Colonic mucosa (tissue), 4 donors: ENCODE measurements at places on chromosomes 1 and 21. TPM values are rescaled to one million over a fixed set of nuclear protein-coding genes. Genes with fewer than 3 reads are reported as not detected.

Gene ZNF683
- 0.47 TPM for total RNA-seq

Gene PALMD
- total RNA-seq, result 1.4 TPM

Gene FLG2
- total RNA-seq, result not detected

Gene ILDR2
- 0.62 TPM for total RNA-seq

Gene HRNR
- not detected for total RNA-seq

Gene PSMB4
- total RNA-seq, result 273 TPM

Gene KANK4
- total RNA-seq, result 1.7 TPM

Gene APOBEC4
- total RNA-seq, result not detected

Gene FCGR1A
- total RNA-seq, result 2.7 TPM

Gene SLC16A4
- total RNA-seq, result 0.79 TPM

Gene PTGS2
- 0.57 TPM for total RNA-seq

Gene MAP3K21
- total RNA-seq, result 20.5 TPM

GRCh38 chr1:67945733-67946374 is 104.6 kb downstream of the DIRAS3 start:
- no peak for DNase-seq

DNA sequence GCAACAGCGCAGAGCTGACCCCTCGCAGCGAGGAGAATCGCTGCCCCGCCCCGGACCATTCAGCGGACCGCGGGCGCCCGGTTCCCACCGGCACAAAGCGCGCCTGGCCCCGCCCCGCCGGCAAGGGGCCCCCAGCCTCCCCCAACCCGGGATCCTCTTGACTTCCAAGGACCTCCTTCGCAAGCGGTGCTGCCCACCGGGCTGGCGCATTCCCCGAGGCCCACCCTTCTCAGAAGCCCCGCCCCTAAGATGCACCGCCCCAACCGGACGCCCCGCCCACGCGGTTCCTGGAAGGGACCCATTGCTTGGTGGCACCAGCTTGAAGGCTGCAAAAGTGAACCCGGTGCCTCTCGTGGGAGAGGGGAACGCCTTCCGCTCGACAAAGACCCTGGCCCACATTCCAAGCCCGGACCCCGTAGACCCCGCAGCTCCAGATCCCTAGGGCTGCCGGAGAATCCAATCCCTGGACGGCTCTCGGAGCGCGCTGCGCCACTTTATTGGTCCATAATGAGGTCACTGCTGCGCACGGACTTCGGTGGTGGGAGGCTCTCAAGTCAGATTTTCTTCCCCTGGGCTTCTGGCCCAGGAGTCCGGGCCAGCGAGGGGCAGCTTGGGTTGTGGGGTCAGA is 2.0 kb downstream of the HES3 start:
- DNase-seq, result peak; percentile 74

GRCh38 chr1:205610036-205610435 is 21.8 kb downstream of the ELK4 start:
- DNase-seq, result no peak

DNA sequence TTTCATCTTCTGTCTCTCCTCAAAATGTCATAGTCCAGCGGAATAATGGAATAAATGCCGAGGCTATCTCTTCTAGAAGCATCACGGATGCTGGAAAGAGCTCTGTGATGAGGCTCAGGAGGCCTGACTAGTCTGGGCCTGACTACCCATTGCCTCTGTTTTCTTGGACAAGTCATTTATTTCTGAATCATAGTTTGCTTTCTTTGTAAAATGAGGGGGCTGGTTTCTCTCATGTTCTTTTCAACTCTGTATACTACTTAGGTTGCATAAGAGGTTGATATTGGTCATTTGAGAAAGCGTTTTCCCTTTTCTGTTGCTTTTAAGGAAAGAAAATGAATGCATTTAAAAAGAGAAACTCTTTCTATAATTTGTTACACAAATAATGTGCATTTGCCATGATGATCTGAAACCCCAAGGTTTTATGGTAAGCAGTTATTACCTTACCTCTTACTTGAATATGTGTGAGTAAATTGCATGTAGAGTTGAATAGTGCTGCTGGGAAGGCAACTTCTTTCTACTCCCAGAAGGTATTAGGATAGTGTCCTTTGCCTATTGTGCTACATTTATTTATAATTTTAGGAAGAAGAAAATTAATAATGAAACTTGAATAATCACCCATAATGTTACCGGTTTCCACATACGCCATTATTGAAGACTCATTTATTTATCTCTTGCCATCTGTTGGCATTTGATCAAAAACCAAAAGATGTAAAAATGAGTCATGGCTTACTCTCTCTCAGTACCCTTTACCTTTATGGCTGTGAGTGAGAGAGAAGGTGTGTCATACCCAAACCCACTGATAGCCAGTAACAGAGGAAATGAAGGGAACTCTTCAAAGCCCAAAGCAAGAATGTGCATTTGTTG is 179.1 kb downstream of the FASLG start:
- no peak for DNase-seq

DNA sequence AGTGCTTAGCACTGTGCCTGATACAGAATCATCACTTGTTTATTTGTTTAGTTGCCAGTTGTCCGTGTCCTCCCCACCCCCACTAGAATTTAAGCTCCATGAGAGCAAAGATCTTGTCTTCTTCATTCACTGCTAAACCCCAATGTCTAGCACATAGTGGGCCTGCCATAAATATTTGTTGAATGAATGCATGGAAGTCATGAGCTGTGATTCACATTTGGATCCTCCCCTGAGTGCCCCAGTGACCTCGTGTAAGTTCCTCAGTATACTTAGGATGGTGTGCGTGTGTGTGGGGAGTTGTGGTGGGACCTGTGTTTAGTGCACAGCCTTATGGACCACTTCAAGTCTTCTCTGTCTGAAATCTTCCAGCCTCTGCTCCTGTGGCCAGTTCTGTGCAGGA is 23.1 kb downstream of the IER5 start:
- no peak for DNase-seq

GRCh38 chr1:40386359-40386723 is 12.8 kb downstream of the SMAP2 start:
- DNase-seq, result no peak

DNA sequence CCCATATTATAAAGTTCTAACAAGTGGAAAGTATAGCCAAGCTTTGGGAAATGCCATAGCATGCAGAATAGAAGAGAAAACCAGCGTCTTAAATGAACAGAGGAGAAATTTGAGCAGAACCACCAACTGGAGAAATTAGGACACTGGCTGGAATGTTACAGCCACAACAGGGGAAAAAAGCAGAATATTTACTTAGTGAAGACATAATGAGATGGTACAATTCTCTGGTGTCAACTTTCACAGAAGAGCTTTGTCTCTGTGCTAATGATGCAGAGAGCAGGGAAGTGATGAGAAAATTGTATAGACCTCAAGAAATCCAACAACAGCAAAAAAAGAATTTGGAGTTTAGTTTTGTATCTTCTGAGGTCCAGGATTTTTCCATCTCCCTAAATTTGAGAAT is 249.7 kb downstream of the KIF26B start:
- no peak for DNase-seq

DNA sequence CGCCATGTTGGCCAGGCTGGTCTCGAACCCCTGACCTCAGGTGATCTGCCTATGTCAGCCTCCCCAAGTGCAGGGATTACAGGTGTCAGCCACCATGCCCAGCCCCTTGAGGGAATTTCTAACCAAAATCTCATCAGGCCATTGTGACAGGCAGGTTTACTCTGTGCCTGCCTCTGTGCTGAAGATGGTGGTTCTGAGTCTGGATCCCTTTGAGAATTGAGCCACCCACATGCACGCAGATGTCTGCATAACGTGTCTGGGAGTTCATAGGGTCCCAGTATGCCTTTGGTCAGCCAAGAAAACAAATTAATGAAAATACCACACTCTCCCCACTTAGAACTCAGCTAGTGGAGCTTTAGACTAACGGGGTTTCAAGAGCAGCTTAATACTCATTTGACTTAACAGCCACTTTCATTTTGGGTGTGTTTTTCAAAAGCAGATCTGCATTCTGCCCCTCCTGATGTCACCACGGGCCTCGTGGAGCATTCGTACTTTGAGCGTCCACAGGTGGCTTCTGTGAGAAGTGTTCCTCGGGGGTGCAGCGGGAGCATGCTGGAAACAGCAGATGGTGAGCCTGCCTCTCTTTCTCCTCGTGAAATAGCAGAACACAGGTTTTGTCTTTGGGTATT is 45.3 kb downstream of the DIP2A start:
- no peak for DNase-seq

DNA sequence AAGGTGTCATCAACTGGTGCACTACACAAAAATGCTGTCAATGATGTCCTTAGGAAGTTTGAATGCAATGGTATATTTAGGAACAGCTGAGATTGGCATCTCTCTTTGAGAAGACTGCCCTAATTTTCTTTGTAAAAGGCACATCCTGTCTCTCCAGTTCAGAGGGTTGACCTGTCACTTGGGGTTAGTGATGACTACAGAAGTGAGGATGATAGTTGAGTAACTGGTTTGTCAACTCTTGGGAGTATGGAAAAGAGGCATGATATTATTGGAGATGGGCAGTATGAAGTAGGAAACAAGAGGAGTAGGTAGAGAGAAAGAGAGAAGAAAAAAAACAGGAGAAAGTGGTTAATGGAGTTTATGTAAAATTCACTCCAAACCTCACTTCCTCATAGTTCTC is 40.4 kb upstream of the PIGC start:
- no peak for DNase-seq

DNA sequence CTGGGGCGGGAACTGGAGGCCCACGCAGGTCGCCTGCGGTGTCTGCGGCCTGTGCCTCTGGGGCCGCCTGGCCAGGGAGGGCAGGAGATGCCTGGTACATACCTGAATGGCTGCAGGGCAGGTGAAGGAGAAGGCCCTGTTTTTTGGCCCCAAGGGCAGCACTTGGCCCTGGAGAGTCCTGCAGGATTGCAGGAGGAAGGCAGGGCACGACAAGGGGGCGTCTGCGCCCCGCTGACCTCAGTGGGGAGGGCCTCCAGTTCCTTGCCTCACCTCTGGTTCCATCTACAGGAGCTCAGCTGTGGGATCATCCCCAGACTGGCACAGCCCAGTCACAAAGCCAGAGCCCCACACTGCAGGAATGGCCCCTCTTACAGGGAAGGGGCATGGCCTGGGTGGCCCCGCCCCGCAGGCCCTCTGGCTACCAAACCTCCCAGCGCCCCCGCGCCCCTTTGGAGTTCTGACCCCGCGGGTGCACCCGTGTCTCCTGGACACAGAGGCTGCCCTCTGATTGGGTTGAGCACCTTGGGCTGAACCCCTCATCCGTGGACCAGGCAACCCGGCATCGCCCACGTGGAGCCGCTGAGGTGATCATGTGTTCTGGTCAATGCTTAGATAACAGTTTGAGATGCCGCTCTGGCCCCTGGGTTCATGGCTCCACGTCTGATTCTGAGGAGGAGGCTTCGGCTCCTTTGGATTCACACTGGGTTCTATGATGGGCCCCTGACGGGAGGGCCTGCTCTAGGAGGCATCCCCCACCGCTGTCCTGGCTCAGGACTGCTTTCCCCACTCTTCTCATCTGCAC is 1.3 kb upstream of the PEX10 start:
- DNase-seq, result peak; percentile 49

GRCh38 chr1:29352719-29353420 is 116.5 kb downstream of the PTPRU start:
- DNase-seq, result no peak

- DNase-seq, result no peak
Measured at GRCh38 chr1:24968941-24969585, 39.0 kb upstream of the RUNX3 start.

GRCh38 chr21:32279377-32279680 is 480 bp upstream of the MIS18A start:
- no peak for DNase-seq

DNA sequence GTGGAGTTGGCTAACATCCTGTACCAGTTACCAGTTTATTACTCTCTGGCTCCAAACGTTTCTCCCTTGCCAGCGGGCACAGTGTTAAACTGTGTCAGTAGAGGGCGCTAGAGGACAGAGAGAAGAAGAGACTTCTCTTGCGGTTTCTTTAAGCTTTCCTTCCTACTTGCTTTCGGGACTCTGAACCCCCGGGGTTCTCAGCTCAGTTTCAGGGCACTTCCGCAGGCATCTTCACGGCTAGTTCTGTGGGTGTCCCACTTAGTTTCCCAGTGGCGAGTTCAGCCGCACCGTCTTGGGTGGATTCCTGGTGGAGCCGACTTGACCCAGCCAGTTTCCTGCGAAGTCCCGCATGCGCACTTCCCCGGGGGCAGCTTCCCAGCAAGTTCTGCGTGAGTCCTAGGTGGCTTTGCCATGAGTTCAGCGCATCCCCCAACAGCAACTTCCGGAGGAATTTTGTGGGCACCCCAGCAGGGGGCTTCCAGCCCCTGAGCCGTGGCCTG is 37.9 kb upstream of the BTG2 start:
- peak; percentile 92 for DNase-seq

DNA sequence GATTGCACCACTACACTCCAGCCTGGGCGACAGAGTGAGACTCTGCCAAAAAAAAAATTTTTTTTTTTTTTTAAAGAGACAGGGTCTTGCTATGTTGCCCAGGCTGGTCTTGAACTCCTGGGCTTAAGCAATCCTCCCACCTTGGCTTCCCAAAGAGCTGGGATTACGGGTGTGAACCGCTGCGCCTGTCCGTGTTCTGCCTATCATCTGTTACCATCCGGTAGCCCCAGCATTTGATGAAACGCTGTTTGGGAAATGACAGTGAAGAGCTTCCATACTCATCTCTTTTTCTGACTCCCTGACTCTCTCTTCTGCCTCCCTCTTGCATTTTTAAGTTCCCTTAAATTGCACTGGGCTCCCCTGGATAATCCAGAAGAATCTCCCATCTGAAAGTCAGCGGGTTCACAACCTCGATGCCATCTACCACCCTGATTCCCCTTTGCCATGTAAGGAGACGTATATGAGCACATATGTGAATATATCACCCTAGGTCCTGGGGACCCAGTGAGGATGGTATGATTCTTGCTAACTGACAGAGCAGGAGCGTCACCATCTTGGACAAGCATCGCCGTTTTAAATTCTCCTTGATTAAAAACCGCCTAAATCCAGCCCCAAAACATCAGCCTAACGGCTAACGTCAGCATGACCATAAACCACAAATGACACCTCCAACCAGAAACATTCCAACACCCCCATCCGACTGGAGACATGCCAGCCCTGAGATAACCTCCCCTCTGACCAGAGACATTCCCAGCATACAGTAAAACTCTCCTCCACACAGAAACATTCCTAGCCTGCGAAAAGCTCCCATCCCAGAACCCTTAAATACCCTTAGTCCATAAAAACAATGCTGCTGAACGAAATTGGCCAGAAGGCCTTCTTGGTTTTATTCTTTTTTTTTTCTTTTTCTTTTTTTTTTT is 12.4 kb downstream of the TNFRSF8 start:
- DNase-seq, result no peak

GRCh38 chr1:60130703-60131102 is 57.1 kb upstream of the C1orf87 start:
- no peak for DNase-seq

- peak; percentile 87 for DNase-seq
Measured at GRCh38 chr1:26945728-26946127, 14.5 kb downstream of the KDF1 start.

DNA sequence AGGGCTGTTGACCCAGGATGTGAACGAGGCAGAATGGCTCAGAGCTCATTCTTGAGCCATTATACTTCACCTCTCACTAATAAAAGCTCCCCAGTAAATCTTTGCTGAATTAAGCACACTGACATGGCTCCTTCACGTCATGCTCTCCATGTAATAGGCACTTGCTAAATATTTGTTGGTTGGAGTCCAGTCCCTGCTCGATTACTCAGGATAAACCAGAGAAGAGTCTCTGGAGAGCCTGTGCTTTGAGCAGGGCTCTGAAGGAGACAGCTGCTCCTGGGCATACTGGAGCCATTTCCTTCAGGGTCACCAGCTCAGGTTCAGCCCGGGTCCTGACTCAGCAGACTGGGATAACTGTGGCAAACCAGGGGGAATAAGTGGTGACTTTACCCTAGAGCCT is 46.9 kb downstream of the HLX start:
- DNase-seq, result no peak
